ENCODE measurements at places on chromosomes 16 and 17.

DNA sequence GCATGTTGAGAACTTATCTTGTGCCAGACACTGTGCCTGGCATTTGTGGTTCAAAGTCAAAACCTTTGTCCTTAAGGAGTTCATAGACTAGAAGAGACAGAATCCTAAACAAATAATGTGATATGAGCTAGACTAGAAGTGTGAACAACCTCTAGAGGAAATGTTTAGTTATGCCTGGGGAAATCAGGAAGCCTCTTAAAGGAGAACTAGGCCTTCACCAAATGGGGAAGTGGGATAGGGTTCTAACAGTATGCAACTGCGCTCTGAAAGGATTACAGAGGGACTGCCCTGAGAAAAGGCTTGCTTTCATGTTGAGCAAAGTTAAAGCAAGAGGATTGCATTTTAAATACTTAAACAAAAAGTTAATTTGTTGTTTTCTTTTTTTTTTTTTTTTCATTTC, 4.9 kb downstream of the RUNDC1 start:
- DNase-seq, result no peak

- DNase-seq, result no peak
Observed at GRCh38 chr16:7397901-7398300, 65.3 kb downstream of the RBFOX1 start.

DNA sequence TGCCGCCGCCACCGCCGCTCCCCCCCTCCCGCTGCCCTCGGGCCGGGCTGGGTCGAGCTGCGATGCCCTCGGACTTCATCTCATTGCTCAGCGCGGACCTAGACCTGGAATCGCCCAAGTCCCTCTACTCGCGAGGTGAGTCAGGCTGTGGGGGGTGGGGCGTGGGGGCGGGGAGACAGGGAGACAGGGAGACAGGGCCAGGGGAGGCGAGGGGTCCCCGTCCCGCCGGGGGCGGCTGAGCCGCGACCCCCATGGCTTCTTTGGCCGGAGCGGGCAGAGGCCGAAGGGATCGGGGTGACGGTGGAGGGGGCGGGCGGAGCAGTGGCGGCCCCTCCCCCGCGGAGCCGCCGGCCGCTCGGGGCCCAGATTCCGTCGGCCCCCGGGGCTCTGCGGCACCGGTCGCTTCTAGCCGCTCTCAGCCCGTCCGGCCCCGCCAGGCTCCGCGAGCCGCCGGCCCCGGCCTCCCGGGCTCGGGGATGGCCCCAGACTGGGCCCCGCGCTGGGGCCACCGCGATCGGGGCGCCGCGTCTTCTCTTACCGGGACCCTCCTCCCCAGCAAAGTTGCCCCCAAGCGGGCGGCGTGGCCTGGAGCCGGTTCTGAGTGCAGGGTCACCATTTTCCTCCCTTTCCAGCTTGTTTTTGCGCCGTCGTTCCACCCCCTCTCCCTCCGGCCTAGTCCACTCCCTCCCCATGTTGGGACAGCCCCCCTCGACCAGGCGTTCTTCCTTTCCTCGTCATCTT, 644 bp downstream of the NFAT5 start:
- peak; percentile 62 for DNase-seq

GRCh38 chr16:674214-674881, 1.1 kb upstream of the RHBDL1 start:
- DNase-seq, result no peak

GRCh38 chr17:80415626-80416137, 715 bp downstream of the ENDOV start:
- DNase-seq, result no peak

GRCh38 chr16:47029724-47030123, 56.2 kb upstream of the DNAJA2 start:
- no peak for DNase-seq

GRCh38 chr16:56369202-56369601, 56.1 kb downstream of the AMFR start:
- DNase-seq, result no peak

DNA sequence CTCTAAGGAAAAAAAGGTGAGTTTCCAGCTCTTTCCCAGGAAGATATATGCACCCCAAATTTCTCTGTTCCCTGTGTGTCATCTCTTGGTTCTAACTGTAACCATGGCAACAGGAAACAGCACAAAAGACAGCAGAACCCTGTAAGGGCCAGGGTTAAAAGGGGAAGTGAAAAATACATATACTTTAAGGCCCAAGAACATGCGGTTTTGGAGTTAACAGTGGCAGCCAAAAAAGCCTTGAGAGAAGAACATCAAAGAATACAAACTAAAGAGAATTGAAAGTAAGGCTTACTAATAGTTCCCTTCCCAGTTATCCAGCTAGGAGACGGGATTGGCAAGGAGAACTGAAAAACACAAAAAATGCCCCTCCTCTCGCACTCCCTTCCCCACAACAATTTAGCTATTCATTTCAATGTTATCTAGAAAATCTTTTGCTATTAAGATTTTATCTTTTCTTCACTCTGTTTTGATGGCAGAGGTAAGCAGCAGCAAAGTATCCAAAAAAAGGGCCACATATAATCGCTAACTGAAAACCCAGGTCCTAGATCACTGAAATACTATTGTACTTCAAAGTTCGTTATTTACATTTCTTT, 1.5 kb downstream of the SPOP start:
- no peak for DNase-seq

Measured in activated CD4-positive, alpha-beta memory T cell treated with anti-CD3 and anti-CD28 coated beads for 36 hours (primary cell).